Astrocyte of the hippocampus (primary cell): ENCODE measurements at places on chromosomes 4 and X.

GRCh38 chr4:152104901-152105357, 344.1 kb upstream of the GATB start:
- no peak for DNase-seq

DNA sequence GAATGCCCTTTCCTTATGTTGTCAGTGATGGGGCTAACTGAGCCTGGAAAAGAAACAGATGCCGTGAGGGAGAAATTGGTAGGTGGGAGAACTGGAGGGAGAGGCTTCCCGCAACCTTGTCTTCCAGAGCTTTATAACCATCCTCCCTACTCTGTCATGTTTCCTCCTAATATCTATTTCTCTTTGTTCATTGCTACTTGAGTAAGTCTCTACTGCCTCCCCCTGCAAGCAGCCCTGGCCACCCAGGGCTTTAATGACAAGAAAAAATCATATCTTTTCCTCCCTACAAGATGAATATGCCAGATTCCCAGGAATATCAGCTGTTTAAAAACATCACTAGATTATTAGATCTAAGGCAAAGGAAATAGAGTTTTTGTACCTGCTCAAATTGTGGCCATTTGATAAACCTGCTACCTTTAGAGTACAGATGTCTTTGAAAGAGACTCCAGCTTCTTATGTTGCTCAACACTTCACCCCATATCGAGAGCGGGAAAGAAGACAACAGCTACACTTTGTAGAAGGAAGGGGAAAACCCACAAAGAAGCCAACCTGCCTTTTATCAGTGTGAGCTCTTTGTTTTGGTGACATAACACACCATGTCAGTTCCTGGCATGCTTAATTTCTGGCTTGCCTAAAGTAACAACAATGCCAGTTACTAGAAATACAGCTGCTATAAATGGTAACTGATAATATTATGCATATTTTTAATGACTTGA, 186.6 kb upstream of the LEF1 start:
- no peak for DNase-seq

DNA sequence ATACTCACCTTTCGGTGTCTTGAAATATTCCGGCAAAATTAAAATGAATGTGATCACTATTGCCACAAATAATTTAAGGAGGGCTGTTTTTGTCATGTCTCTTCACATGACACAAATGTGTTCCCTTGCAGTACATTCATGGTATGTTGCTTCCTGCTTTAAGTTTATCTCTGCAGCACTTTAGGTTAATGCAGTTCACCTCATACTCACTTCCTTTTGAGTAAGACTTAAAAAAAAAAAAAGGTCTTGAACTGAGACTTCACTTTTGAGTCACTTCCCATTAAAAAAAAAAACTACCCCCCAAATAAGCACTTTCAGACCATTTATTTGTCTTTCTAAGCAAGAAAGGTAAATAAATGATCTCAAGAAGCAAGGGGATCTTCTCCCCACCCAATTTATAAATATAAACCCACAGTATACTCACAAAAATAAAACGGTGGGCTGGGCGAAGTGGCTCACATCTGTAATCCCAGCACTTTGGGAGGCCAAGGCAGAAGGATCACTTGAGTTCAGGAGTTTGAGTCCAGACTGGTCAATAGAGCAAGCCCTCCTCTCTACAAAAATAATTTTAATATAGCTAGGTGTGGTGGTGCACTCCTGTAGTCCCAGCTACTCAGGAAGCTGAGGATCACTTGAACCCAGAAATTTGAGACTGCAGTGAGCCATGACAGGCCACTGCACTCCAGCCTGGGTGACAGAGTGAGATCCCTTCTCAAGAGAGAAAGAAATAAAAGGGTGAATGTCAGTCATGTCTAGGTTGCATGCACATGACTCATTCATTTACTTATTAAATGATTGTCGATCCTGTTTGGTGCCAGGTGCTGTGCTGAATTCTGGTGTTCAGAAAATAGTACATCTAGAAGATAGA, at the start of gene TMEM156:
TMEM156 (minus strand) TSS at position 192 of the 868 bp plus-strand sequence; CDS start at position 96, 96 bp downstream.
- DNase-seq: no peak

DNA sequence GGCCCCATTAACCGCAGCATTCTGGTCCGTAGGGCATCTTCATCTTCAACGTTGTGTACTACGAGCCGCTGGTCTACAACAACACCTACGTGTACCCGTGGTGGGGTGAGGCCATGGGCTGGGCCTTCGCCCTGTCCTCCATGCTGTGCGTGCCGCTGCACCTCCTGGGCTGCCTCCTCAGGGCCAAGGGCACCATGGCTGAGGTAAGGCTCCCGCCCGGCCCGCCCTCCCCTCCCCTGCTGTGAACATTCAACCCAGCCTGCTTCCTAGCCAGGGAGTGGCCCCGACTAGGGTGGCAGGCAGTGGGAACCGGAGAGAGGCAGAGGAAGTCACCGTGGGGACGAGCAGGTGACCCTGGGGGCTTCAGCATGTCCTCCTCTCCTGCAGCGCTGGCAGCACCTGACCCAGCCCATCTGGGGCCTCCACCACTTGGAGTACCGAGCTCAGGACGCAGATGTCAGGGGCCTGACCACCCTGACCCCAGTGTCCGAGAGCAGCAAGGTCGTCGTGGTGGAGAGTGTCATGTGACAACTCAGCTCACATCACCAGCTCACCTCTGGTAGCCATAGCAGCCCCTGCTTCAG, 7.1 kb downstream of the SLC6A8 start:
- DNase-seq: no peak

DNA sequence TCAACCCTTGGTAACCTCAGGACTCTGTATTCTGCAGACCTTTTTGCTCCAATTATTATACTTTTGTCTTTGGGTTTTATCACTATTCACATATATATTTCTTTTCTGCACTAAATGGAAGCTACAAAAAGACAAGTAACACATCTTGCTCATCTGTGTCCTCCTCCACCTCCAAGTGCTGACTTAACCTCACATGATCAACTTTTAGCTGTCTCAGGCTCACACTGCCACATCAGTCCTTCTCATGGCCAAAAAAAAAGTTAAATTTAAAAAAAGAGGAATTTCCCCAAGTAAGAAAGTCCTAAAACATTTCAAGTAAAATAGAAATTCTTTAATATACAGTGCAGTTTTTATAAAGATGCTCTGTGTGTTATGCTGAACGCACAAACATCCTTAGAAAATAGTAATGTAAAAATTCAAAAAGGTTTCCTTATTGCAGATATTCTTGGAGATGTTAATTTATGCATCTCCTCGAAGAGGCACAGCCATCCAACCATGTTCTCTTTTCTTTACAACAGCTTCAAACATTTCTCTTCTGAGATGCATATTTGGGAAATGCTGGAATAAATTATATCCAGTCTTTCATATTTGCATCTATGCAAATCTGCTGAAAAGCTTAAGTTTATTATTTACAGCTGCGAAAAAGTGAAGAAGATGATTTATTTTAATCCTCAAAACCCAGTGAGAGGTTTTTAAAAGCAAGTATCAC, 37.6 kb downstream of the ARAP2 start:
- no peak for DNase-seq

GRCh38 chr4:10577018-10577417, 107.5 kb downstream of the CLNK start:
- DNase-seq: no peak

- peak; percentile 34 for DNase-seq
These were observed 1.2 kb upstream of the CCNG2 start for GRCh38 chr4:77155631-77156452.

- no peak for DNase-seq
These were observed 53.5 kb upstream of the VEGFD start for GRCh38 chrX:15437724-15438123.

DNA sequence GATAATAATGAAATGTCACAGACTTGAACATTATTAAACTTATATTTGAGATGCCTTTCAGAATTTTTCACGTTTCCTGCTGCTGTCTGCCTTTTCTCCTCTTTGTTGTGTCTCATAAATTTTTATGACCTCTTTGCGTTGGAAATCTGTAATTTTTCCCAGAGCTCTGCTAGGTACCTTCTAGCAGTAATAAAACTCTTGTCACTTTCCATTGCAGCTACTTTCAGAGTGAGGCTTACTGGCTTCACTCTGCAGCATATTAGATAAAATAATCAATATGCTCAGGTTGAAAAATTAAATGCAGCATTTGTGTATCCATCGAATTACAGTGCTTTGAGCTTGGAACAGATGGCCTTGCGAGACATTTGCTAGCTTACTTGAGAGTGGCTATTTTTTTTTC, 689.0 kb downstream of the GRID2 start:
- no peak for DNase-seq

- DNase-seq: no peak
These were observed 688.9 kb upstream of the AMOT start for GRCh38 chrX:113529426-113530013.

DNA sequence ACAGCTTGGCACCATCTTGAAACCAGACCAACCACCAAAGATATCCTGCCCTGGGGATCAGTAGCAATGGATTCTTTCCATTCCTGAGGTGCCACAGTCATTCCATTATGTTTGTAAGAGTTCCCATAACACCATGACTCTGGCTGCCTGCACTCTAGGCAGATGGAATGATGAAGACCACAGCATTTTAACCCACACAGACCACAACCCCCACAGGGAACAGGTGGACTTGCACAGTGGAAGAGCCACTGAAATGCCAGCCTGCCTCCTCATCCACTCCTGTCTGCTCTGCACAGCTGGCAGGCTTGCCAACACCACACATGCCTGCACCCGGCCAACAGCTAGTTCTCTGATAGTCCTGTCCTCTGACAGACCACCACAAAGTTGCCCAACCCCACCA, 2362.2 kb upstream of the AGA start:
- peak; percentile 87 for DNase-seq

DNA sequence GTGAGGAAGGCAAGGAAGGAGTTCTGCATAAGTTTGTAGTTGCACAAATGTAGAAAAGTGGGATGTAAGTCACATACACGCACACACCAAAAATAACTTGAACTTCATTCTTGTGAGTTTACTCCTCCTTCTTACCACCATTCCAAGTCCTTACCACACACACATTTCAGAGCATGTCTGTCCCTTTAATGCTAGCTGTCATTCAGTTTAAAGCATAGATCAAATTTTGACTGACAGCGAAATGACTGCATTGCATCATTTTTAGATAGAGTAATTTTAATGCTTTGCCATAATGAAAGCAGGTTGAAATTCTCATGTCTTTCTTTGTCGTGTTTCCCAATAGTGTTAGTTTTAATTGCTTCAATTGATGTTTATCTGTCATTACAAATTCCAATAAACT, 629.6 kb upstream of the HTR2C start:
- DNase-seq: no peak

GRCh38 chr4:180635281-180635680, 1607.9 kb upstream of the TENM3 start:
- peak; percentile 73 for DNase-seq

DNA sequence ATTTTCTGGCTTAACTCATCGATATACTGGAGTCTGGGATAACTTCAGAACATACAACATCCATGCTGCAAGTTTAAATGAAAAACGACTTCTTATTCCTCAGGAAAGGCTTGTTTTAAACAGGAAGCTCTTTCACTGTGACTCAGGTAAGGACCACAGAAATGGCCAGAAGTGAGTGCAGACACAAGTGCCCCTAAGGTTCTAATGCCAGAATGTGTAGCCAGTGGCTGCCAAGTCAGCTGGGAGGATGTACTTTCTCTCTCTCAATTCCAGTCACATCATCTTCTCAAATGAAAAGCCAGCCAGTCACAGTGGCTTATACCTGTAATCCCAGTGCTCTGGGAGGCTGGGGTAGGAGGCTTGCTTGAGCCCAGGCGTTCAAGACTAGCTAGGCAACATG, 144.6 kb downstream of the SH3KBP1 start:
- DNase-seq: no peak

DNA sequence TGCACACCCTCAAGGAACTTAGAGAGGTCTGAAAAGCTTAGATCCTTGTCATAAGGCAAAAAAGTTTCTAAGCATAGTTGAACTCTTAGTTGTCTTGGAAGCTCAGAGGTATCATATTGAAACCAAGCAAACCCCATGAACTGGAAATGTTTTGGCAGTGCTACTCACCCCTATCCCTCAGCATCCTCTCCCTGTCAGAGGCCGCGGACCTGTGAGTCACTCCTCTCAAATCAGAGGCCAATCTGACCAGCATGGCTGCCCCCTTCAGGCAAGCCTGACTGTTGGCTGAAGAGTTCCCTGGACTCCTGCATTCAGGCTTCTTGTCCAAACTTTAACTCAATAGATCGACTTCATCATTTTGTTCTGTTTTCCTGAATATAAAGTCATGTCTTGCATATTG, 69.4 kb downstream of the KCNIP4 start:
- peak; percentile 17 for DNase-seq

DNA sequence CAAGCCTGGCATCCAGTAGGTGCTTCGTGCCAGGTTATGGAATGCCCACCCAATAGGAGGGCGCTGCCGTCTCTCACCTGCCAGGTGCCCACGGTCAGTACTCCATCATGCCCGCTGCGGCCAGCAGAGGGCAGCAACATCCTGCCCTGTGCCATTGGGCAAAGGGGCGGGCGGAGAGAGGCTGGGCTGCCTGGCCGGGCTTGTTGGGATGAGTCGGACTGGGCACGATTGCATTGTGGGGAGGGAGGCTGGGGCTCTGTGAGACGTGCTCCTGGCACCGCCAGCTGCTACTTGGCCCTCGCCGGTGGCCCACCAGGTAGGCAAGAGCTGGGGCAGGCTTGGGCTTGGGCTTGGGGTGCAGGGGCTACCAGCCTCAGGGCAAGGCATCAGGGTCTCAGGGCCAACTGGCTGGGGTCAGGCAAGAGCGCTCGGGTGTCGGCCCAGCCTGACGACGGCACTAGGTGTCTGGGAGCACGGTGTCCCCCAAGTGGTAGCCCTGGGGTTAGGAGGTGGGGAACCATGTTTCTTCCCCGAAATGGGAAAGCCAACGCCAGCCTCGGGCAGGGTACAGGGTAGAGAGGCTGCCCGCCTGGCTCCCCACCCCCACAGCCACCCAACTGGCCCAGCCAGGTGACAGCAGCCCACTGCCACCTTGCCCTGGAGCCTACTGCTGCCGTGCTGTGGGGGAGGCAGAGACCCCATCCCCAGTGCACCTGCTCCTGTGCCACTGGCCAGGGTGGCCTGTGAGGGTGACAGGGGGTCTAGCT, at the start of gene PLXNB3:
PLXNB3 (plus strand) TSS at position 261 of the 767 bp plus-strand sequence. CDS start 1,287 bp downstream, outside the sequence.
- DNase-seq: peak; percentile 84

DNA sequence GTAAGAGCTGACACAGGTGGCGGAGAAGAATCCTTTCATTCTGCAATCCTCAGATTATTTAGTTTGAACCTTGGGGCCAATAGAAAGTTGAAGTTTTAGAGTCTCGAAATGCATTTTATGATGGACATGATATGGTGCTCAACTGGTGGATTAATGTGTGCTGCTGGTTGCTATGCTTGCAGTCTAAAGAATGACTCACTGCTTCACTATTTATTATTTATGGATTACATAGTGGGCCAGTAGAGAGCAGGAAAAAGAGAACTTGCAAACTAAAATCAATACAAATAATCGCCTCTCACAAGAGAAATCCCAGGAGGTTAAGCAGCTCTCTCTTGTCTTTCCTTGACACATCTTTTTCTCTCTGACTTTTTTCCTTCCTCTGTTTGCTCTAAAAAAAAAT, 2326.8 kb upstream of the AGA start:
- DNase-seq: no peak
